Placental epithelial cell (primary cell): ENCODE measurements at places on chromosomes 16 and 17. TPM values are rescaled to one million over a fixed set of nuclear protein-coding genes. Genes with fewer than 3 reads are reported as not detected.

Gene HLF
- 0.39 TPM in 1 of 2 replicates, not detected in the other for total RNA-seq

Gene AATK
- total RNA-seq, result under 0.01 and 0.22 TPM in 2 replicates

Gene ITPRIPL2
- 47.1 and 97.5 TPM in 2 replicates for total RNA-seq

Gene GHDC
- 9.7 and 11.0 TPM in 2 replicates for total RNA-seq

Gene UQCRC2
- 146 and 147 TPM in 2 replicates for total RNA-seq

Gene SDR42E1
- total RNA-seq, result 8.6 and 11.2 TPM in 2 replicates

Gene NDUFB10
- 113 and 135 TPM in 2 replicates for total RNA-seq

Gene CXCL16
- total RNA-seq, result 0.79 and 5.6 TPM in 2 replicates

Gene TSPAN10
- 2.0 and 3.9 TPM in 2 replicates for total RNA-seq

Gene EPX
- not detected in 2 replicates for total RNA-seq

Gene PRAC1
- total RNA-seq, result not detected in 2 replicates

Gene PRSS53
- 3.1 and 3.8 TPM in 2 replicates for total RNA-seq

Gene GNG13
- total RNA-seq, result 0.39 TPM in 1 of 2 replicates, not detected in the other

Gene TMEM100
- total RNA-seq, result not detected in 2 replicates

Gene CD79B
- not detected in 2 replicates for total RNA-seq
